ENCODE measurements at places on chromosomes 5 and 9.
A peak's percentile ranks its signal among the peaks of the same experiment; 100 is the strongest.

- no peak for DNase-seq
Observed at GRCh38 chr5:72937517-72938061, 18.3 kb upstream of the FCHO2 start.

DNA sequence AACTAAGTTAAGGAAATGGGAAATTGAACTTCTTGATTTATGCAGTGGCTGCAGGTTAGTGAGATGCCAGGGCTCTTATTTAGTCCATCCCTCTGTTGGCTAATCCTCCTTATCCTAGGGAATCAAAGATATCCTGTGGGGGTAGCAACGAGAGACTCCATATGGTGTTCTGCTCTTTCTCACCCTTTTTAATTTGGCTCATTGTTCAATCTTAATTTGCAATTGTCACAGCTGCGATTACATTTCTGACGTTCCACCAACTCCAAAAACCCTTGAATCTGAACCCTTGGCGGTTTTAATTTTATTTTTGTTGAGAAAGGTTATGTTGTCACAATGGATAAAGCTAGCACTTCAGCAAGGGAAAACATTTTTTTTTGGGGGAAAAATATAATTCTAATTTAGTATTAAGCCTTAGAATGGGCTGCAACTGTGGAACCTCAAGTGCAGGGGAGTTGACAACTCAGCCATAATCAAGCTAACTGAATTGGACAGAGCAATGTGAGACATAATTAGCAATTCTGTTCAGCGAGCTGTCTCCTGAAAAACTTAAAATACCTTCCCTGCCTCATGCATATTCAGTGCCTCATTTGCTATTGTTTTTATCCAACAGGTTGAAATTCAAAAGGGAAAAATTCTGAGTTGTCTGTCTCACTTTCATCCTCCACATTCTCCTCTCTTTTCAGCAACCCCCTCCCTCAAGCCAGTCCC, 91.3 kb downstream of the MAT2B start:
- DNase-seq, result no peak

- peak; percentile 49 for DNase-seq
Observed at GRCh38 chr5:149381986-149382338, 2.9 kb upstream of the IL17B start.

DNA sequence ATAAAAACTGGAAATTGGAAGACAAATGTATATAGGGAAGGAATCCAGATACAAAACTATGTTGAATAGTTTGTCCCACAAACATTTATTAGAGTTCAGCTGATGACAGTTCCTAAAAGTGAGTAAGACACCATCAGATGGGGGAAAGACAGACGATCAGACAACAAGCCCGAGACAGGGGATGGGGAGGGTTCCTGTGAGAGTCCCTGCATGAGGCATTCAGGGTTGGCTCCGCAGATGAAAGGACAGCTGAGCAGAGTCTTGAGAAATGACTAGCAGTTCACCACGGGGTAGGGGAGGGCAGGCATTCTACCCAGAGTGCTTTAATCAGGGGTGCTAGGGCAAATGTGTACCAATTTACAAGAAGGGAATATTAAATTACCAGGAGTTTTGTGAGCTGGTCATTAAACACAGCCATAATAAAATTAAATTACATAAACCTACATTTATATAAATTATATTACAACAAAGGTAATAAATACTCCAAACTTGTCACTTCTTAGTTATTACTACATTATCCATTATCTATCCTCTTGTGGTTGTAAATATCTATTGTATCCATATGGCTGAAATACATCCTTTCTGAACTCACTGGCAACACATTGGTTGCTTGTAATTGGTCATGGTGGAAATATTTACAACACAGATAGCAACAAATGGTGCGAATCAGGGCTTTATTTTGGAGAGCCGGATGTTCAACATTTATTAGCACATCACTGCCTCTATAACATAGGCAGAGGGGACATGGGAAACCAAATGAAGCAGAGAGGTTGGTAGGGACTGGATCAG, 27.8 kb downstream of the TNFSF15 start:
- no peak for DNase-seq

- no peak for DNase-seq
Observed at GRCh38 chr9:105396901-105397300, 50.9 kb upstream of the FSD1L start.

GRCh38 chr9:81083854-81084512, 605.4 kb downstream of the TLE1 start:
- DNase-seq, result no peak

DNA sequence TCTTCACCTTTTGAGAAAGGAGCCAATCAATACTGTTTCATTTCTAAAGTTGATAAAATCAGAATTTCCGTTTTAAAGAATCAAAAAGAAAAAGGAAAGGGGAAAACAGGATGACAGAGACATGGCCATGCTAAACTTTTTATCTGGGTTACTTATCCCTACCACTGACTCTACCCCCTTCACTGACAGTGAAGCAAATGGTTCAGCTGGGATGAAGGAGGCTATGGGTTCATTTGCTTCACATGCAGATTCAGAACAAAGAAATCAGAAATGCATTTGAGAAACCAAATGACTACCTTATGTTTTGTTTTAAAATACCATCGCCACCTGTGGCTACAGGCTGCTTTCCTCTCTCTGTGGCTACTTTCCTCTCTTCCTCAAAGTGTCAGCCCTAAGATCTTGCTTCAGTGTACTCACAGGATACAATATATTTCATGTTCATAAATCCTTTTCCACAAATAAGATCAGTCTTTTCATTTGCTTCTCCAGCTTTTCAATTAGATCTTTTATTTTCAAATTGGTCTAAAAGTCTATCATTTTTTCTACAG, 53.3 kb downstream of the LPAR1 start:
- no peak for DNase-seq

DNA sequence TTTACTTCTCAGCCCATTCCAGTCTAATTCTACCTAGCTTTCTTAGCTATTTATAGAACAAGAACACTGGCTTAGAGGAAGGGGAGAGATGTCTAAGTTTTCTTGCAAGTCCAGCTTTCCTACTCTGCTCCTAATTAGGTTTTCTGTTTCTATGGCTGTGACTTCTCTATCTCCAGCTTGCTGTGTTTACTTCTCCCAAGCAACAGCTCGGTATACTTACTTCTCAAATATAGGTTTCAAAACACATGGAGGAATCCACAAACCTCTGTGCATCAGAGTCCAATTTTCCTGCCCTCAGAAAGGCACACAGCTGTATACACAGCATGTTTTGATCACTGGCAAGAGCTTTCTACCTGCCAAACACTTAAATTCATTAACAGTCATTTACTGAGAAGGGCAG, 17.4 kb upstream of the HMGCR start:
- no peak for DNase-seq

DNA sequence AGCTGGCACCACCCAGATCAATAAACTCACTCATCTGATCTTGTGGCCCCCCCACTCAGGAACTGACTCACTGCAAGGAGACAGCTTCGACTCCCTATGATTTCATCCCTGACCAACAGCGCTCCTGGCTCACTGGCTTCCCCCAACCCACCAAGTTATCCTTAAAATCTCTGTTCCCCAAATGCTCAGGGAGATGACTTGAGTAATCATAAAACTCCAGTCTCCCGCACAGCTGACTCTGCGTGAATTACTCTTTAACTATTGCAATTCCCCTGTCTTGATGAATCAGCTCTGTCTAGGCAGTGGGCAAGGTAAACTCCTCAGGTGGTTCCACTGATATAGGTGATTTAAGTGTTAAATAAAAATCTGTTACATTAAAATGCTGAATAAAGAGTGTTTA, 1.9 kb upstream of the TRIM32 start:
- DNase-seq, result no peak

DNA sequence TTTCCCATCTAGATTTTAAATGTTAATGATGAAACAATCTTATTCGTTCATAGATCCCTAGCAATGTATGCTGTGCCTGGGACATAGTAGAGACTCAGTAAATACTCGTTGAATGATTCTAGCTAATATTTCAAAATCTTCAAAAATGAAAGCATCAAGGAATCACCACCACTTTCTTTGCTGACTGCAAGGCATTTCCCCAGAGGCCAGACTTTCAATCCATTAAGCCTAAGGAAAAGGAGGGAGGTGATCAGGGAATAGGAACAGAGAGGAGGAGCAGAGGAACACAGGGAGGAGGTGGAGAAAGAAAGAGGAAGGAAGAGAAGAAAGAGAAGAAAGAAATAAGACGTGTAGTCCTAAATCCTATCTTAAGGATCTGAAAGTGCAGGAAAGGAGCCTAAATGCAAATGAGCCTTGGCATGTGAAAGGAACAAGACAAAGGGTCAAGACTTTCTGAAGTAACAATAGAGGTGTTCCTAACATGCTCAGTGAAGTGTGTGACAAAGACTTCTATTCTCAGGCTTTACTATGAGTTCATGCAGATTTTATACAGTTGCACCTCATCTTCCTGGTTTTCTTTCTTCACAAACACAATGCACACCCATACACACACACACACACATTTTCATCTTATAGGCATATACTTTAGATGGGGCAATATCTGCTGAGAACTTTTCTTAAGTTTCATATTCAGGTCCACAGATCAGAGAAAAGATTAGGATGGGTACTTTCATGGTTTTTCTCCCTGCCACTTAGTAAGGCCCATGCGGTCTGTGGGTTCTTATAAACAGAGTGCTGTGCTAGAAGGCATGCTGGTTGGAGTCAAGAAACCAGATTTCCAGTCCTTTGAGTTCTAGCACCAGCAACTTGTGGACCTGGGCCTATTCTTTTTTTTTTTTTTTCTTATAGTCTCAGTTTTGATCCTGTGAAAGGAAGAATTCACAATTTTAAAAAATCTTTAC, 512.2 kb upstream of the TNC start:
- DNase-seq, result no peak

GRCh38 chr5:178516504-178517235, 73.5 kb downstream of the COL23A1 start:
- DNase-seq, result no peak

All from activated naive CD8-positive, alpha-beta T cell treated with anti-CD3 and anti-CD28 coated beads, Interleukin-2, amount 50 U/mL, for 16 hours (primary cell).